Aorta (tissue), 5 donors: ENCODE measurements at places on chromosomes 2 and 18.

GRCh38 chr18:54712758-54713157 is 115.5 kb upstream of the RAB27B start:
- DNase-seq, result no peak

- peak; percentile 54 for DNase-seq
These were observed 83.4 kb upstream of the RTN4 start for GRCh38 chr2:55133467-55134315.

- DNase-seq, result no peak
These were observed 25.4 kb downstream of the NOP58 start for GRCh38 chr2:202290970-202291369.

GRCh38 chr2:164456619-164457018 is 164.7 kb downstream of the GRB14 start:
- DNase-seq, result no peak

DNA sequence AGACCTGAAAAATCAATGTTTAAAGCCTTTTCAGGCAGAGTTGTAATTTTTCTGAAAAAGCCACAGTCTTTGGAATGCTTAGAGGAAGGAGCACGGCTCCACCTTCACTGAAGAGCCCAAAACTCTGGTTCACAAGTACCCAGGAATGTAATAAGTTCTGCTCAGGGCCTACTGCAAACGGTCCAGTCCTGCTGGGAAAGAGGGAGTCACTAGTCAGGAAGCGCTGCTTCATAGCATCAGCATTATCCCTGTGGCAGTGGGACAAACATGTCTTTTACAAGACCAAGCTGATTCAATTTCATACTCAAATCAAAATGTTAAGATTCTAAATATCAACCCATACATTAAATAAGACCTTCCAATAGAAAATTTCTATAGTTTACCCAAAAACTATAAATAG is 152.9 kb upstream of the PGAP1 start:
- DNase-seq, result no peak

GRCh38 chr2:68878071-68878711 is 7.0 kb upstream of the BMP10 start:
- DNase-seq, result no peak

- no peak for DNase-seq
These were observed 13.1 kb upstream of the SNTG2 start for GRCh38 chr2:937530-937929.

DNA sequence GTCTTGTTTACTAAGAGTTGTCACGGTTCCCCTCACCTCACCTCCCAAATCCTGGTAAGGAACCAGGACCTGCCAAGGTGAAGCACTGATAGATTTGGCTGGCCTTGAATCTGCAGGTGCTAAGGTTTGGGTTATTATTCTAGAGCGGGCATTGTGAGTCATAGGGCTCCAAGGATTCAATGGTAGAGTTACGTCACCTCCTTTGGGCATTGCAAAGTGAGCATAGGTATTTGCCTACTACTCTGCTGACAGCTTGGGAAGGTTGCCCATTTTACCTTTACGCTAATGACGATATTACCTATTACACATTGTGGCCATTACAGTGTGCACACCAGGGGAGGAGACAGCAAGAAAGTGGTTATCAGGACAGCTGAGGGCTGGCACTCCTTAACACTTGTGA is 59.3 kb downstream of the SETBP1 start:
- no peak for DNase-seq

DNA sequence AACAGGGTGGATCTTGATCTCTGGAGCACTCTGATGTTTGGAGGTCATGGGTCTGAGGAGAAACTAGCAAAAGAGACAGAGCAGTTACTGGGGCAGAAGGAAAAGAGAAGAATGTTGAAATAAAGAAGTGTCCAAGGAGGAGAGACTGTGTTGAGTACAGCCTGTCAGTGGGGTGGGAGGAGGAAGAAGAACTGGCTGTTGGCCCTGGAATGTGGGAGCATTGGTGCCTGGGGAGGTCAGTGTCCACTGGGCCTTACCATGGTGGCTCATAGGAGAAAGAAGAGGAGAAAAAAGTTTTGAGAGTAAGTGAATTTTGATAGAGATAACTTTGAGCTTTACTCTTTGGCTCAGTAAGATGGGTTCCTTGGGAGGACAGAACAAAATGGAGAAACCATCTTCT is 499.0 kb downstream of the TXNL1 start:
- no peak for DNase-seq

GRCh38 chr2:57890464-57890863 is 156.1 kb upstream of the VRK2 start:
- no peak for DNase-seq

DNA sequence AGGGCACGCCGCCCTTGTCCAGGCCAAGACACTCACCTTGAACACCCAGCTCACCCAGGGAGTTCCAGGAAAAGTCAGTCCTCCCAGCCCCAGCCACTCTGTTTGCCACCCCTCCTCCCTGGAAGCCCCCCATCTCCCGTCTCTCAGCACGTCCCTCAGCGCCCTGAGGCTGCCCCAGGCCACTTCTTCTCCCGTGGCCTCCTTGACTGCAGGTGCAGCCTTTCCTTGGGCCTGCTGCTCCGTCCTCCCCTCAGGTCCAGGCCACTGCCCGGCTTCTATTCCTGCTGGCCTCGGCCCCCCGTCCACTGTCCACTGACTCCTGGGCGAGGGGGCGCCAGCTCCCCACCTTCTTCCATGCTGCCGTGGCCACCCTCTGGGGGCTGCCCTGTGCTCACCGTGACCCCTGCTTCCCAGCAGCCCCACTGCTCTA is 239.1 kb downstream of the HDAC4 start:
- peak; percentile 17 for DNase-seq

- no peak for DNase-seq
These were observed 38.3 kb upstream of the ST3GAL5 start for GRCh38 chr2:85926931-85927661.

DNA sequence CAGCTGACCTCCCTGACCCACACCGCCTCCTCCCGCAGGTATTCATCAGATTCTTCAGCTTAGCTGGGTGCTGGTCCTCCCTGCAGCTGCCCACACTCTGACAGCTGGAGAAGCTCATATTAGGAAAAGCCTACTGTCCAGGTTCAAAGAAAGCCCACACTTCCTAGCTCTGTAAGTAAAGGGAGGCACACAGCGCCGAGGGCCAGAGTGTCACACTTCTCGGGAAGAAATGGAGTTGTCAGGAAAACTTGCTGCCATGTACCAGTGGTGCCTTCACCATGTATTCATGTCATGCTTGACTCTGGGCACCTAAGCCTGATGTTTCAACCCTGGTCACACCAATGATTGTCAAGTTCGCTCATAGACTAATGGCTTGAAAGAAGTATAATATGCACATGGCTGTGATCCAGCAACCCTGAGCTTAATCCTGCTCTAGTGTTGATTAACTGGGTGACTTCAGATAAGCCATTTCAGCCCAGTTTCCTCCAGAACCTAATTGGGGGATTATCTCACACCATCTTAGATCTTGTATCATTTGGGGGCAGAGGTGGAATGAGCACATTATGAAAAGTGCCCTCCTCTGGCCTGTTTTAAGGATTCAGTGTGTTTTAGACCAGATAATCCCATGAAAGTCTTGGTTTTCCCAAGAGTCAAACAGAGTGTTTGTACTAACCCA is 180.3 kb upstream of the PARD3B start:
- no peak for DNase-seq

DNA sequence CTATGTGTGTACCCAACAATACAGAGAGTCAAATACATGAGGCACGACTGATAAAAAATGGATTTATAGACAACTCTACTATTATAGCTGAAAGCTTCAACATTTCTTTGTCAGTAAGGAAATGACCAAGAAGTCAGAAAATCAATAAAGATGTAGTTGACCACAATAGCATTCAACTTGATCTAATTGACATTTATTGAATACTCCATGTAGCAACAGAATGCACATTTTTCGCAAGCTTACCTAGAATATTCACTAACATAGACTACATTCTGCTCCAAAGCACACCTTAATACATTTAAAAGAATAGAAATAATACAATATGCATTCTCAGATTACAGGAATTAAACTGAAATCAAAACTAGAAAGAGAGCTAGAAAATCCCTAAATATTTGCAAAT is 49.2 kb upstream of the ZNF804A start:
- no peak for DNase-seq

- no peak for DNase-seq
These were observed 510.1 kb upstream of the SLC39A10 start for GRCh38 chr2:195146761-195147541.

DNA sequence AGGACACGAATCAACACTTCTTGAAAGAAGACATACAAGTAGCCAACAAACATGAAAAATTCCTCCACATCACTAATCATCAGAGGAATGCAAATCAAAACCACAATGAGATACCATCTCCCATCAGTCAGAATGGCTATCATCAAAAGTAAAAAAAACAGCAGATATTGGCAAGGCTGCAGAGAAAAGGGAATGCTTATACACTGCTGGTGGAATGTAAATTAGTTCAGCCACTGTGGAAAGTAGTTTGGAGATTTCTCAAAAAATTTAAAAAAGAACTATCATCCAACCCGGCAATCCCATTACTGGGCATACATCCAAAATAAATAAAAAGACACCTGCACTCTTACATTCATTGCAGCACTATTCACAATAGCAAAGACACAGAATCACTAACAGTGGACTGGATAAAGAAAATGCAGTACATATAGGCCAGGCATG is 78.7 kb downstream of the GRB14 start:
- DNase-seq, result no peak

GRCh38 chr2:68832233-68832869 is 38.8 kb downstream of the BMP10 start:
- DNase-seq, result peak; percentile 90

DNA sequence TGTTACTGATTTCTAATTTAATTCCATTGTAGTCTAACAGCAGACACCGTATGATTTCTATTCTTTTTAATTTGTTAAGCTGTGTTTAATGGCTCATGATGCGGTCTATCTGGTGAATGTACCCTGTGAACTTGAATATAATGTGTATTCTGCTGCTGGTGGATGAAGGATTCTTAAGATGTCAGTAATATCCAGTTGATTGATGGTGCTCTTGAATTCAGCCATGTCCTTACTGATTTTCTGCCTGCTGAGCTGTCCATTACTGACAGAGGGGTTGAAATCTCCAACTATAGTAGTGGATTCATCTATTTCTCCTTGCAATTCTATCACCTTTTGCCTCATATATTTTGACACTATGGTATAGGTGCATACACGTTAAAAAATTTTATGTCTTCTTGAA is 373.3 kb upstream of the RAB12 start:
- no peak for DNase-seq

GRCh38 chr2:43070676-43071502 is 155.5 kb downstream of the ZFP36L2 start:
- DNase-seq, result peak; percentile 50

DNA sequence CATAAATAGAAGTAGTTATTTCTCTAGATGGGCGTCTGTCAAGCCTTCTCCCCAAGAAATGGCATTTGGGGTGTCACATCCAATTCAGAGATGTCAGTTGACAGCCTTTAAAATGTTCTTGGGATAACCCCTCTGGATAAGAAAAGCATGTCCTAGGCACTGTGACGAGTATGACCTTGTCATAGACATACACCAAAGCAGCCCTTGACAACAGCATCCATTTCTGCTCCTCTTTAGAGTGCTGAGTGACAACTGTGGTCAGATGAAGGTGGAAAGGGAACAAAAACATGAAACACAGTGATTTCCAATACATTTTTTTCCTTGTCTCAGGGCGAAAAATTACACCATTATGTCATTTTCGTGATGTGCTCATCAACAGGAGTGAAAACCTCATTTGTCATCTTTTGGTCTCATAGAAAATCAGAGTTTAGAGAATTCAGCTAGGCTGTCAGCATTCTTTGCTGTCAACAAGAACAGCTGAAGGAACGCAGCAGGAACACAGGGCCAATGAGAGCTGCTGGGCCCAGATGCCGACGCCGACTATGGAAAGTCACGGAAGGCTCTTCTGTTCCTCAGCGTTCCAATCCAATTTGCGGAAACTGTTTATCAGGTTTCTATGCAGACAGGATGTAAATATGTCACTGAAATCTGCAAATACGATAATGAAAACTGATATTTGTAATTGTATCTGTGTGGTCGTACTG is 193.2 kb downstream of the ICOS start:
- DNase-seq, result no peak

- DNase-seq, result no peak
These were observed 860 bp downstream of the CTNNA2 start for GRCh38 chr2:79513711-79514110.

DNA sequence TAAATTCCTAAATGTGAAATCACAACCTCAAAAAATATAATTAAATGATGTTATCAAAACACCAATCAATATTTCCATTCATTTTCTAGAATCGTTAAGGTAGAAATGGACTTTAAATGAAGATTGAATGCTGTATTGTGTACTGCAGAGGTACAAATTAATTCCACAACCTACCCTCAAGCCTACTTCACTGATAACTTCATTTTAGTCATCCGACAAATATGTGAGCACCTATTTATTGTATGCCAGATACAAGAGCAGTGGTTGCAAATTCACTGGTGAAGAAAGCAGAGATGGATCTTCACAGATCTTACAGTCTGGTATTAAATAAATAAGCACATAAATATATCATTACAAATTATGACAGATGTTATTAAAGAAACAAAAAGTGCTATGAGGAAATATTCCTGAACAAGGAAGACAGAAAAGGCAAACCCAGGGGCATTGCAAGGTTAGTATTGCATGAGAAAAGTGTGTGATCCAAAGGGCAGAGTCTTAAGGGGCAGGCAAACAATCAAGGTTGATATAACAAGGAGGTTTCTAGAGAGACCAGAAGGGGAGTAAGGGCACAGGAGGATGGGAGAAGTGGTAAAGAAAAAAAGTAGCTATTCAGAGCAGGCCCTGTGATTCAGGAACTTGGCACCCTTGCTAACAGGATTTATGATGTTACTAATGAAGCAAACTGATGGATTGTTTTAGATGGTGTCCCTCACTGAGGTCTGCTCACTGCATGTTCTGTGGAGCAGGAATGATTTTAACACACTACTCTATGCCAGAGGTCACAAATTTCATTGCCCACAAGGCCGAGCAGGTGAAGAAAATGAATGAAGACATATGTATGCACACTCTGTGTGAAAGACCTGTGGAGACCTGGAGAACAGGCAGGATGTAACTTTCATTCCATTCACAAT is 128.0 kb upstream of the CCDC150 start:
- no peak for DNase-seq

DNA sequence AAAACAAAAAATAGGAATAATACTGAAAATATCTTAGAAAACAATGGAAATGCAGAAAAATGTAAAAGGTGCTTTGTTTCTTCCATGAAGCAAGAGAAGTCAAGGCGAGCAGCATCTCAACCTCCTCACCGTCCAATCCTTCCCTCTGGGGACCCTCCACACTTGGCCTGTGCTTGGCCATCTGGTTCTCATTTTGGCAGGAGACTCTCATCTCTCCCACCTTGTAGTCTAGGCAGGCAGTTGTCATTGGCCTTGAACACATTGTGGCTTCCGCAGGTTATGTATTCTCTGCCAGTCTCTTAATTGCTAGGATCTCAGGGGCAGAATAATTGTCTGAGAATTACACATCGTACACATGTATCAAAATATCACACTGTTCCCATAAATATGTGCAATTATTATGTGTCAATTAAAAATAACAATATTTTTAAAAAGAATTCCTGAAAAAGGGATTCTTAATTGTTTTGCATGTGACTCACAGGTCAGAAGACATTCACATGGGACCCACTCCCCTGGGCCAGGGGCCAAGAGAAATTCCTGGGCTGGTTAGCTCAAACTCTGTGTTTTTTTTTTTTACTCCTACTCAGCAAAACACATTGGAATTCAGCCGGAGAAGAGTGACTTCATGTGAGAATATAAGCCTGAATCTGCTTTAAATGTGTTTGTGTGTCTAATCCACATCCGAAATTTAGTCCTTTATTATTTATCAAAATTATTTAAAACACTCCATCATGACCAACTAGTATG is 14.0 kb upstream of the ANKRD62 start:
- DNase-seq, result no peak

GRCh38 chr2:239344857-239345216 is 56.0 kb downstream of the HDAC4 start:
- no peak for DNase-seq
